ENCODE measurements at places on chromosomes 7 and 10.

GRCh38 chr7:39647816-39648215 lies 24.4 kb downstream of the RALA start:
- no peak for DNase-seq

DNA sequence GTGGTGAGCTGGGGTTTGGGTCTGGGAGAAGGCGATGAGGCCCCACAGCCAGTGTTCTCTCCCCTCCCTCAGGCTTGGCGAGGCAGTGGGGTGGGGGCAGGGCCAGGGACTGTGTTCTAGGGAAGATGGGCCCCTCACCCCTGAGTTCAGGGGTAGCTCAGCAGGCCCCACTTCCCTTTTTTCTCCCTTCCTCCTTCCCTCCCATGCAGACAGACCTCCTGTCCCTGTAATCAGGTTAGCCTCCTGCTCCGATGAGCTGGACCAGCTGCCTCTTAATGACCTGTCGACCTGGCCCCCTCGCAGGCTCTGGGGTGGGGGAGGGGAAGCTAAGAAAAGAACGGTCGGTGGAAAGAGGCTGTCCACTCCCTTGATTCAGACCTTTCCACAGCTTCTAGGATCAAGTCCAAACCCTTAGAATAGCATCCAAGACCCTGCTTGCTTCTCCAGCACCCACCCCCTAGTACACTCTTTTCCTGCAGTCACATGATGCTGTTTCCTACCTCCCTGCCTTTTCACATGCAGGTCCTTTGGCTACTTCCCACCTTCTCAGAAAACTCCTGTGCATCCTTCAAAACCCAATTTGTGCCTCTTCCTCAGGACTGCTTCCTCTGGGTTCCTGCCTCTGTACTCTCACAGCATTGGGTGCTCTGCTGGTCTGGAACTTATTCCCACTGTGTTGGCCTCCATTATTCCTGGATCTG lies 64.1 kb downstream of the ZMIZ1 start:
- no peak for DNase-seq

GRCh38 chr7:3754493-3755341 lies 453.7 kb downstream of the SDK1 start:
- peak; percentile 14 for DNase-seq

DNA sequence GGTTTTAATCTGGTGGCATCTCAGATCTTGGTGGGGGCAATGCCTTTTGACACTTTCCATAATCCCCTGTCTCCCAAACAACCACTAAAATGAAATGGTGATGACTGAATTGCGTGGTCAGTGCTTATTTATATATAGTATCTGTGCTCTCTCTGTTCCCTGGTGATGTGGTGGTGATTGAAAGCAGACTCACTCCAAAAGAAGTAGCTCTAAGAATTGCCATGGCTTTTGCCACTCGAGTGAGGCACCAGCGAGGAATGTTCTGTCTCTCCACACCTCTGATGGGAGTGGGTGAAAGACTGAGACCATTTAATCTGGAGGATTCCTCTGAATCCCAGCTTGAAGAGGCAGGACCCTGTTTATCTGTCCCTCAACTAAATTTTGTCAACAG lies 2.8 kb downstream of the DUSP5 start:
- DNase-seq = peak; percentile 48

Measured in dermis microvascular lymphatic vessel endothelial cell (primary cell).